ENCODE measurements at places on chromosomes 4 and X.

- DNase-seq = no peak
Measured at GRCh38 chr4:24796620-24797019, 1.2 kb downstream of the SOD3 start.

- DNase-seq = no peak
Measured at GRCh38 chrX:69103539-69103938, 61.7 kb downstream of the PJA1 start.

DNA sequence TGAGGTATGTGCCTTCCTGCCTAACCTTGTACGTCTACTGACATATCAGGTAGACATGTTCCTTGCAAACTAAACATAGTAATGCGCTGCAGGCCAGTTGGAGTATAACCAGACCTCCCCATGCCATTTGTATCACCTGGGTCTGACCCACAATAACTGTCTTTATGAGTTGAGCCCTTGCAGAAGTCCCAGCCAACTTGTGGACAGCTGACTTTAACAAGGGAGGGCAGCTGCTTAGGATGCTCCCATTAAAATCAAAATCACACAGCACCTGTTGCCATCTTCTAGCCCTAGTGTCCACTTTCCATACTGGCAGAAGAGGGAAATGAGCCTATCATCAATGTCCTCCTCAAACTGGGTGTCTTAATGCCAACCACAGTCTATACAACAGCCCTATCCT is 41.6 kb downstream of the KANTR start:
- no peak for DNase-seq

GRCh38 chr4:15232366-15233263 is 195.2 kb upstream of the C1QTNF7 start:
- DNase-seq = peak; percentile 94
